ENCODE measurements at places on chromosomes 7 and 10.

DNA sequence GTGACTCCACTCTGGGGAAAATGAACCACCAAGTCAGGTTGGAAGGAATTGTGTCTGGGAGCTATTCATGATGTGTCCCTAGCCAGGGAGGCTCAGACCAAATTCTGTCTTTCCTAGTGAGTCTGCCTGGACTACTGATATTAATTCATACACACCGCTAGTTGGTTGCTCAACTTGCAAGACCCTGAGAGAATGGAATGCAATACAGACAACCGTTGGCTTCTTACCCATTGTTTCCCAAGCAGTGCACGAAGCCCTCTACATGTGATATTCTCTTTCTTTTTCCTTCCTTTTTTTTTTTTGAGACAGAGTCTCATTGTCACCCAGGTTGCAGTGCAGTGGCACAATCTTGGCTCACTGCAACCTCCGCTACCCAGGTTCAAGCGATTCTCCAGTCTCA lies 19.4 kb upstream of the SRGN start:
- DNase-seq = no peak

DNA sequence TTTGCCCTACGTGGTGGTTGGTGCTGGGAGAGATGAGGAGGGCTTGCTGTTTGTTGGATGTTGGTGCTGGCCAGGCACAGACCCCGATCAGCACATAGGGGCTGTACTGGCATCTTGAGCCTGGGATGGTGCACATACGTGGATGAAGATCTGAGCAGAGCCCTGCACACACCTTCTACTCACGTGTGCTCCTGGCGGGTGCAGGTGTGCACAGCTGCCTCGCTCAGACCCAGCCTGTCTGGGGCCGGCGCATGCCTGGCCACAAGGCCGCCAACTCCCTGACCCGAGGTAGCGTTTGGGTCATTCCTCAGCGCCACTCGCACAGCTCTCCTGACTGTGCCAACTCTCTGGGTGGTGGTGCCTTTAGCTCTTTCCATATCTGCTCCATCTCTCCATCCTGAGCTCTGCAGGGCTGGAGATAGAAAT lies 18.6 kb downstream of the PALD1 start:
- DNase-seq = no peak

GRCh38 chr7:44368455-44368854 lies 43.1 kb upstream of the CAMK2B start:
- DNase-seq = no peak

DNA sequence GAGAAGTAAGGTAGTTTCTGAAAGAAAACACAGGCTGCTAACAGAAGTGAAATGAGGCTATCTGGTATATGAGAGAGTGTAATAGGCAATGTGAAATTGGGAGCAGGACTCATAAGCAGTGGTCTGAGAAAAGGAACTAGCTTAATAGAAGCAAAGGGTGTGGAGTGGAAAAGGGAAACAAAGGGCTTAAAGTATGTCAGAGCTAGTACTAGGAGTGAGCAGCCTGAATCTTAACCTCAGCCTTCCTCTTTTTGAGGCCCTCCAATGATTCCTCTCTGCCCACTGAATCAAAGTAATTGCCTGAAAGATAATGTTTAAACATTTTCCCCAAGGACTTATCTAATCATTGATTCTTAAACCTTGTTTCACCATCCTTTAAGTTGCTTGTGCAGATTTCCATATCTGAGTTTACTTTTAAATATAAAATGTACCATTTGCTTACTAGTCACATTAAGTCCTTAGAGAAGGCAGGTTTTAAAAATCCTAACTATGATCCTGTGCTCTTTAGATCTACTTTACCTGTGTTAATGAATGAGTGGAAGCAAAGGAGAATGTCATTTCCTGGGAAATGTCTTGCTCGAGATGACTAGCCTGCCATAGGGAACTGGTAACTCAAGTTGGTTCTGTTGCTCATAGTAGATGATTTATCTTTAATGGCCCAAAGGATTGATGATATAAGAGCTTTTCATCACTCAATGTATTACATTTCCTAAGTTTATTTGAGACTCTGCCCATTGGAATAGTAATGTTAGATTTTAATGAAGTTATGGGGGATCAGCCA lies 155.0 kb downstream of the SKAP2 start:
- DNase-seq = no peak

DNA sequence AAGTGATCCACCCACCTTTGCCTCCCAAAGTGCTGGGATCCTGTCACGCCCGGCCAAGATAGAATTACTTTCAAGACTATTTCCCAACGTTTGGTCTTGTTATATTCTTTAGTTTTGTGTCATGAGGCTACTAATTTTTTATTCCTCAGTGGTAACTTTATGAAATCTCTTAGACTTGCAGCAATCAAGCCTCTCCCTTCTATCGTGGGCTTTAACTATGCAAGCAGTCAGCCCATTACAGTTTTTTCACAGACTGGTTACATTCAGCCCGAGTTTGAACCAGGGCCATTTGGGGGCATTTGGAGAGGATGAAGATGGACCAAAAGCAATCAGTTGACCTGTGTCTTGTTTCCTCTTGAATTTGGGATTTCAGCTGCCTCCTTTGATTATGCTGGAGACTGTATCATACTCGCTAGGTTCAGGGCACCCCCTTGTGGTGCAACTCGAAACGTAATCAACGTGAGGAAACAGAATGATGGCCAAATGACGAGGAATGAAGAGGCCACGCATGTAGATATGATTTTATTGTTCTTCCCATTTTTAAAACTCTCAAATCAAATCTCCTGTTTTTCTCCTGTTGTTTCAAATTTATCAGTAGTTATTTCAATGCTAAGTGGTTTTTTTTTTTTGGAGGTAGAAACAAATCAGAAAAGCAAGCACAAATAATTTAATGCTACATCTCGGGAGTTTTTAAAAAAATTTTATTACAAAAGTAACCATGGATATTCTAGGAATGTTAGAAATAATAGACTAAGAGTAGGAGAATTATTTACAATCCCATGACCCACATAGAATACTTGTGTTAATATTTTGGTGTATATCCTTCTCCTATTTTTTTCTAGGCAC lies 151.6 kb downstream of the KIAA1217 start:
- DNase-seq = peak; percentile 16
